ENCODE measurements at places on chromosomes 3 and 15.

GRCh38 chr3:159904455-159904854 is 84.2 kb upstream of the IL12A start:
- DNase-seq, result no peak

GRCh38 chr3:140292684-140293083 is 357.7 kb downstream of the CLSTN2 start:
- DNase-seq, result peak; percentile 29

DNA sequence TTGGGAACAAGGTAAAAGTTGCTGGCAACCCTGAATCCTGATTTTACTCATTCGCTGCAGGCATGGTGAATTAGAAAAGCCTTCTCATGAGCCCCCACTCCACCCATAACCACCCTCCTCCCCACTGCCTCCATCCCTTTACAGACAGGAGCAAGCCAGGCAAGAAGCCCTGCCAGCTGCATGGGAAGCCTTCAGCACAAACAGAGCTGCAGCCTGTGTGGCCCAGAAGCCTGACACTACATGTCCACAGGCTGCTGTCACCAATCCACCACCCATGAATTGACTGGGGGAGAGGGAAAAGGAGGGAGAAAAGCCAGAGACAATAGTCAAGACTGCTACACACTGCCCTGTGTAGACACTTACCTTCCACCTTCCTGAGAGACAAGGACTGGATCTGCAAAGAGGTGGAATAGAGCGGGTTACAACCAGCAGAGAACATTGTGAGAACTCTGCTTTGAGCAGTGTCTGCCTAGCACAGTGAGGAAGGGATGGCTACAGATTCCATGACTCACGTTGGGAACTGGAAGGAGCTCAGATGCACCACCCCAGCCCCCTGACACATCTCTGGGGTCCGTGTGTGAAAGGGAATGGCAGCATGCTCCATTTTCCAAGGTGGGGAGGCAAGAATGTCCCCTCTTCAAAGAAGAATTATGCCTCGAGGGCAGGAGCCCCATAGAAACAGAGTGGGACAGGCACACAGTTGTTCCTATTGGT is 33.9 kb downstream of the DZIP1L start:
- DNase-seq, result no peak

DNA sequence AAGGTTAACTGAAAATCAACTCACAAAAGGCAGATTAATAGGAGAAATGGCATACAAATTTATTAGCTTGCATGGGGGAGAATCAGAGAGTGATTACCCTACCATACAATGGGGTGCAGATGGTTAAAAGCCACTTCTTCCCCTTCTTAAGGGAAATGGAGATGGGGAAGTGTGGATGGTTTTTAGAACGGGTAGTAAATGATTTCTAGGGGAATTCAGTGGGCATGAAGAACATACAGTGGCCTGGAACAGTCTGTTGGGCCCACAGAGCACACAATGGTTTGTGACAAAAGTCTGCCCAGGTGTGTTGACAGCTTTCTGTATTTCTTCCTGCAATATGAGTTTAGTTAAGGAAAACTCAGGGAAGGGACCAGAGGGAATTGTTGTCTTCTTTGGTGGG is 61.0 kb downstream of the C3orf80 start:
- no peak for DNase-seq

GRCh38 chr15:37616215-37616614 is 318.2 kb upstream of the TMCO5A start:
- no peak for DNase-seq

DNA sequence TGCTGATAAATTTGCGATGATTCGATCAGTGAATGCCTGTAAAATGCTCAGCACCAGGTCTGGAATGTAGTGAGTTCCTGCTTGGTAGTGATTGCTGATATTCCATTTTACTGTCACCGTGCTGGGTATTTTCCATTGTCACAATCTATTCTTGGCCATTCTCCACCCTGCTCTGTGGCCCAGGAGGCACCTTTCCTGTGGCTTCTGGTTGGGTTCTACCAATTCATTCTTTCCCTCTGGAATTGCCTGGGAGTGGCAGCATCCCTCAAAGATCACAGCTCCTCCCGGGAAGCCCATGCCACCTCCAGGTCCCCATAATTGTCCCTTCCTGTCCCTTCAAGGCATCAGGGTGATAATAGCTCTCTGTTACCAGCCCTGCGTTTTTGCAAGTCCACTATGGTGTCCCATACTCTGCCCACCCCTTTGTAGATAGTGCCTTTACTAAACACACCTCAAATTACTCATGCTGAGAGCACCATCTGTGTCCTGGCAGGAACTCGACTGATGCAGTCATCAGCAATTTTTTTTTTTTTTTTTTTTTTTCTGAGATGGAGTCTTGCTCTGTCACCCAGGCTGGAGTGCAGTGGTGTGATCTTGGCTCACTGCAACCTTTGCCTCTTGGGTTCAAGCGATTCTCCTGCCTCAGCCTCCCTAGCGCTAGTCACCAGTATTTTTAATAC is 177.8 kb upstream of the PROK2 start:
- no peak for DNase-seq

DNA sequence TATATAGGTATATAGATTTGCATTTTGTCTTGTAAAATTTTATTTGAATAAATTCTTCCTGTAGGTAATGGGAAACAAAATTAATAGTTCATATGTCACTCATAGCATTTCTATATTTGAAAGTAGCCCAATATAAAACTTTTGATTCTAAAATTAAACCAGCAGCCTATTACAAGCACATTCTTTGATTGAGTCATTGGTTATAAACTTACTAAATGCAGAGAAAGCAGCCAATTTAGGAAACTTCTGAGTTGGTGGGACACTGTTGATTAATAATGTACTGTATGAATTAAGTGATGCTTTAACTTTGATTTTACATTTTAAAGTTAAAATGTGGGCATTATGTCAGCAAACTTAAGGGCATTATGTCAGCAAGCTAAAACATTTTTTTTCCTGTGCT is 34.5 kb downstream of the NR1D2 start:
- no peak for DNase-seq

DNA sequence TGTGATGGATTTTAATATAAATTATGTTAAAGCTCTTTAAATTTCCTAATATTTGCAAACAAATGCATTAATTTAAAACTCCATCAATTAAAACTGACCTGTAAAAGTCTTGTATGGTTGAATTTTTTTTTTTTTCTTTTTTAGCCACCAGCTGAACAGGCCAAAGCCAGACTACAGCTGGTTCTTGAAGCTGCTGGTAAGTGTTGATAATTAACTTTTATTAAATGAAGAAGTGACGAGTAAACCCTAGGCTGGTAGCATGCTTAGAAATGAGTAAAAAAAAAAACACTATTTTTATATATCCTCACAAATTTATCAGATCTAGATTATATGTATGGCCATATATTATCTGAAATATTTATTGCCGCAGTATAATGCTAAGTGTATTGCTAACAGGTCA is 216.3 kb upstream of the MLF1 start:
- no peak for DNase-seq

DNA sequence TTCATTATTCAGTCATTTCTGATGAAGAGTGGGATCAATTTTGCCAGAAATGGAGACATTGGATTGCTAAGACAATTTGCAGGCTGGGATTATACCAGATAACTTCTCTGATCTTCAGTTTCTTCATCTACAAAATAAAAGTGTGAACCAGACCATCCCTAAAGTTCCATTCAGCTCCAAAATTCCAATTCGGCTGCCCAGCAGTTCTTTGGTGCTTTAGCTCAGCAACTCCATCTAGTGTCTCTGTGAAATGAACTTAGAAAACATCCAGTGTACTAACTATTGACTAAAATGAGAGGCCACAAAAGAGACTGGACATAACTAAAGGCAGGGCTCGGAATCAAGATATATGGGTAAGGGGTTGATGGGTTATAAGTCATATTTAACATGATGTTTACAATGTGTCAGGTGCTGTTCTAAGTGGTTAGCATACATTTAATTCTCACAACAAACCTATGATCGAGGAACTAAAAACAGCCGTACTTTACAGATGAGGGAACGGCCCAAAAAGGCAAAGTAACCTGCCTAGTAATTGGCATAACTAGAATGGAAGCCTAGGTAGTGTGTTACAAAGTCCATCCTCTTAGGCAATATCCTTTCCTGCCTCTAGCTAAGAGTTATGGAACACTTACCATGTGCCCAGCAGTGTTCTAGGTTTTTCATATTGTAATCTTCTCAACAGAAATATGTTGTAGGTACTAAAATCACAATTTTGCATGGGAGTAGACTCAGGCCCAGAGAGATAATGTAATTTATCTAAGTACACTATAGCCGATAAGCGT is 17.0 kb downstream of the THAP10 start:
- no peak for DNase-seq

DNA sequence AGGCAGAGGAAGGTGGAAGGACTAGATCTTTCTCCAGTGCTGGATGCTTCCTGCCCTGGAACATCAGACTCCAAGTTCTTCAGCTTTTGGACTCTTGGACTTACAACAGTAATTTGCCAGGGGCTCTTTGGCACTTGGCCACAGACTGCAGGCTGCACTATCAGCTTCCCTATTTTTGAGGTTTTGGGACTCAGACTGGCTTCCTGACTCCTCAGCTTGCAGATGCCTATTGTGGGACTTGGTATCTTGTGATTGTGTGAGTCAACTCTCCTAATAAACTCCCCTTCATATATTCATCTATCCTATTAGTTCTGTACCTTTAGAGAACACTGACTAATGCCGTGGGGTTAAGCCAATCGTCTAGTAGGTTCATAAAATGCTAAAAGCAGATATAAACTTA is 8.8 kb upstream of the B3GNT5 start:
- DNase-seq, result no peak

DNA sequence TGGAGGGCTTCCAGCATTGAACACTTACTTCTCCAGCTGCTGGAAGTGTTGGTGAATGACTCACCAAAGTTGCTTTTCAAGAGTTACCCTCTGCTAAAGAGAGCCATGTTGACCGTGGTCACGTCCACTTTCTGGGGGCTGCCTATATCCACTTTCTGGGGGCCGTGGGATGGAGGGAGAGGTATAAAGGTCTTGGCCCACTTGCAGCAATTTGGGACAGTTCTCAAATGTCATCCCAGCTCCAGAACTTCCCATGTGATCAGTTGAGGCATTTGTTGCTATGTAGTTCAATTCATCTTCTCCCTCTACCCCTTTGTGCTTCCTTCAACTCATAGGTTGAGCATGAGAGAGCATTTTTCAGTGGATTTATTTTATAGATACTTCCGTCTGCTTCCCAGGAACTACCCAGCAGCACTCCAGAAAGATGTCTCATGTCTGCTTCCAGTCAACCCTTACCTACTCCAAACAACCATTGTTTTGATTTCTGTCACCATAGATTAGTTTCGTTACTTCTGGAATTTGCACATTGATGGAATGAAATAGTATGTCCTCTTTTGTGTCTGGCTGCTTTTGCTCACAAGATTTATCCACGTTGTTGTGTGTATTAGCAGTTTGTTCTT is 130.6 kb downstream of the TCF12 start:
- no peak for DNase-seq

- DNase-seq, result no peak
Observed at GRCh38 chr15:57697588-57697987, 8.9 kb upstream of the POLR2M start.

DNA sequence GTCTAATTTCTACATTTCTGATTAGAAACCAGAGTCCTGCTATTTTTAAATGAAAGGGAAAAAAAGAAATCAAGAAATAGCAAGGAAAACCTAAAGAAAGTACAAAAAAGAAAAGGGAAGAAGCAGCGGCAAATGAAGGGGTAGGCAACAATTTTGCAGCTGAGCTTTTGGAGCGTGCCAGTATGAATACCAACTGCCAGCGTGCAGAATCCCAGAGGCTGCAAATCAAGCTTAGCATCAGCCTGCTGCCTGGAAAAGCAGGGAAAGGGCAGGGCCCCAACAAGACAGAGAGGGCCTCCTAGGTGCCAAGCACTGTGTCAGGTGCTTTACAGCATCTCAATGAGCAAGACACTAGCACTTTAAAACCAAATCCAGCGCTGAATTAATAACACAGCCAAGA is 176.8 kb downstream of the STT3B start:
- DNase-seq, result no peak

DNA sequence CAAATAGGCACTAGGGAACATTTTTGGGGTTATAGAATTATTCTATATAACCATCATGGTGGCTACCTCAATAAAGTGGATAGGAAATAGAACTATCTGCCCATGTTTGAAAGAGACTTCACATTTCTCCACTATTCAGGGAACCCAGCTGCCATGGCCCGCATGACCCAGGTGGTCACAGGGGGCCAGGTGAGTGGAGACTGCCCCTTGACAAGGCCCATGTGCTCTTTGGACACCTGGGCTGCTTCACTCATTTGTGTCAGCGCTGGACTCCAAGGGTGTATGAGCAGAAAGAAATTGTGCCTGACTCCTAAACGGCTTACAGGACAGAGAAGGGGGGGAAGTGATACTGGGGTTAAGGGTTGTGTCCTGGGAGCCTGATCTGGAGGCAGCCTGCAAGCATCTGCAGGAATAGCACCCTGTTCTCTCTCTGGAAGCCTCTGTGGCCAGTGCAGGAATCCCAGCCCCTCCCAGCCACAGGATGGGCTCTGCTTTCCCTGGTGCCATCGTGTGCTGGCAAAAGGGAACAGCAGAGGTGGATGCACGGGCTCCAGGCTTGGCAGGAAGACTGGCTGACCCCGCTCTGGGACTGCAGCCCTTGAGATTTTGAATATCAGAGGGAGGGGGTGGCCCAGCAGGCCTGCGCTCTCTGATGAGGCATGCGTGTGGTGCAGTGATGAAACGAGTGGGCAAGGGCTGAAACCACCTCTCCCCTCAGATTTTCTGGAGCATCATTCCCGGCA is 9.1 kb upstream of the C3orf22 start:
- DNase-seq, result no peak

DNA sequence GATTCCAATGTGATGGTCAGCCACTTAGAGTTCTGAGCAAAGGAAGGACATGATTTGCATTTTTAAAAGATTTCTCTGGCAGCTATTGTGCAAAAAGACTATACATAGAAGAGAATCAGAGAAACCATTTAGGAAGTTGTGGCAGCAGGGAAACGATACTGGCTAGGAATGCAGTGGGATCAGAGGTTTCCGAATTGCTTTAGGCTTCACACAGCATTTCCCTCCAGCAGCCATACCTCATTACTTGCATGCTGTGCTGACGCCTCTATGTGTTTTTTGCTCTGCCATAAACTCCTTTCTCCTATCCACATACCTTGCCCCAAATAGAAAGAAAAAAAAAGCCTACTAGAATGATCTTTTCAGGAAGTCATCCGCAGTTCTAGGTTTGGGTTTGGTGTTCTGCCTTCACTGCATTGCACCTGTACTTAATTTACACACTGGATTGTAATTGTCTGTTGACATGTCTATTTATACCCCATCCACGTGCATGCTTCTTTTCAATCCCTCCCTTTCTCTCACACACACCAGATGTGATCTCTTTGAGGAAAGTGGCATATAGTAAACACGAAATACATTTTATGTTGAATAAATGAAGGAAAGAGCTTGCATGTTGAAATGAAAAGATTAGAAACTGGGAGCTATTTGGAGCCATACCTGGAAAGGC is 860.3 kb upstream of the SEMA6D start:
- DNase-seq, result no peak

GRCh38 chr3:104514776-104515175 is 851.9 kb upstream of the ALCAM start:
- no peak for DNase-seq
